ENCODE measurements at places on chromosomes 2 and 18.

DNA sequence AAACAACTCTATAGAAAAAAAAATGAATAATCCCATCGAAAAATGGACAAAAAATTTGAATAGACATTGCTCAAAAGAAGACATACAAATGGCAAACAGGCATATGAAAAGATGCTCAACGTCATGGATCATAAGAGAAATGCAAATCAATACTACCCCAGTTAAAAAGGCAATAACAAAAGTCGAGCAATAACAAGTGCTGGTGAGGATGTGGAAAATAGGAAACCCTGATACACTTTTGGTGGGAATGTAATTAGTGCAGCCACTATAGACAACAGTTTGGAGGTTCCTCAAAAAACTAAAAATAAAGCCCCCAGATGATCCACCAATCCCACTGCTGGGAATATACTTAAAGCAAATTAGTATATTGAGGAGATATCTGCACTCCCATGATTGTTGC, 701.5 kb downstream of the NUP35 start:
- DNase-seq, result no peak

GRCh38 chr18:3472681-3473544, 22.9 kb downstream of the TGIF1 start:
- no peak for DNase-seq

DNA sequence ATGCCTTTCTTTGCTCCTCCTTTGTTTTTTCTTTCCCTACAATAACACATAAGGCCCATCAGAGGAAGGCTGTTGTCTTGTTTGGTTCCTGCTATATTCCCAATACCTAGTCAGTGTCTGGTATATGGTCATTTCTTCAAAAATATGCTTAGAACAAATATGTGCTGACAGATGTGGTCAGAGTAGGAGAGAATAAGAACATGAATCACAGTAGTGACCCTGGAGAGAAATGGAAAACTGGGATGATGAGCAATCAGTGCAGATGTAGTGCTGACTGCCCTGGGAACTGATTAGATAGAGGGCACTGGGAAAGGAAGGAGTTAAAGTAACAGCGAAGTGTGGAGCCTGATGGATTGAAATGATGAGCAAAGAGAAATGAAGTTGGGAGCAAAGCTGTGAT, 189.4 kb upstream of the LHCGR start:
- no peak for DNase-seq

DNA sequence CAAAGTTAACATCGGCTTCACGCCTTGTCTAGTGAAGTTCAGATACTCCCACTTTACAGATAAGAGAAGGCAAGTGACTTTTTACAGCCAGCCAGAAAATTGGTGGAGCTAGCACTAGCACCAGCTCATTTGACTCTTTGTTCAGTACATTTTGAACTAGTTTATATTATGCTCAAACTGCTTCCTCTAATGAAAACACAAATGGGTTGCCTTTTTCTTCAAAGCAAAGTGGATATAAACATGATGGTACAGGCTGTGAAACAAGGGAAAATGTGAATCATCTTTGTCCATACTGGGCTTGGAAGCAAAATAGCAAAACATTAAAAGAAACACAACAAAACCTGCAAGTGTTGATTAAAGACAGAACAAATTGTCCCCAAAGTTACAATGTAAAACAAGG, 99.6 kb upstream of the LHCGR start:
- DNase-seq, result no peak

DNA sequence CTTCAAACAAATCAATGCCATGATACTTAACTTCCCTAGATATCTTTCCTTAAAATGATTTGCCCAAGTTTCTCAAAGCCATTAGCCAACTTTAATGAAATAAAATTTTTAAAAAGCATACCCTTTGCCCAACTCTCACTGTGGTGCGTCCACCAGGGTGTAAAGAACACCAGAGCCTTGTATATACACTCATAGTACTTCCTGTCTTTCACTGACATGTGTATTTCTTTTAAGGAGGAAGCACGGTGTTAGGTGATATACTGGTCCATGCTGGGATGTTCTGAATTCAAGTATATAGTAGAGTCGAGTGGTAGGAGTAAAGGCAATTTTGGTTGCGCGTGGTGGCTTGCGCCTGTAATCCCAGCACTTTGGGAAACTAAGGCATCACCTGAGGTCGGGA, 22.7 kb downstream of the AAK1 start:
- no peak for DNase-seq

DNA sequence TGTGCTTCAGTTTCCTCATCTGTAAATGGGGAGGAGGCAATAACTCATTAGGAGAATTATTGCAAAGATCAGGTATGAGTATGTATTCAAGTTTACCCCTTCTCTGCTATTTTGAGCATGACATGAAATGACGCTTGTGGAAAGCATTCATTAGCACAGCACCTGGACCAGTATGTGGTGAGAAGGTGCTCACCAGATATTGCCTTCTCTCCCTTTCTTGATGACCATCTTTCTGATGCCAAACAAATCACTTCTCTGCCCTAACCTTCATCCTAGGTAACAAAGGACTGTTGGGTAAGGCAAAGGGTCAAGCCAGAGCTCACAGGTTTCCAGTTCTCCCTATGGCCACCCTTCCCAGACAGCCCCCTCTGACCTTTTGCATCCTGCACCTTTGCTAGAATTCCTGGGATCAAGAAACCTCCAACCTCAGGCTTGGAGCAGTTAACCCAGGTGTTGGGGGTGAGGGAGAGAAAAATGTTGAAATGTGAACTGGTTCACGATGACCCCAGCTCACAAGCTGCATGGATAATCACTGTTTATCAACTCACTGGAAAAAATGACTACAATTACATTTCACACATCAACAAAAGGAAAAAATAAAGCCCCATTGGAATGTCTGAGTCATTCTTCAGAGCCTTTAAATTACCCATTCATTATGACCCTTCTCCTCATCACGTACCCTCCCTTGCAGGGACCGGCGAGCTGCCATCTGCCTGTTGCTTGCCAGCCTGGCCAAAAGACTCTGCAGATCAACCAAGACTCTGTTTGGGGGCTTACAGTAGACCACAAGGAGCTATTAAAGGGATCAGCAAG, 41.6 kb downstream of the LBH start:
- DNase-seq, result no peak

- DNase-seq, result no peak
These were observed 174.0 kb downstream of the CCDC85A start for GRCh38 chr2:56357655-56358295.

- no peak for DNase-seq
These were observed 2.0 kb upstream of the FAM171B start for GRCh38 chr2:186691900-186692299.

GRCh38 chr2:104434966-104435365, 418.9 kb upstream of the POU3F3 start:
- no peak for DNase-seq

GRCh38 chr2:149577269-149577668, 10.3 kb downstream of the MMADHC start:
- DNase-seq, result no peak

All from right forelimb (tissue), 1 donor.